ENCODE measurements at places on chromosomes 16 and 17.

DNA sequence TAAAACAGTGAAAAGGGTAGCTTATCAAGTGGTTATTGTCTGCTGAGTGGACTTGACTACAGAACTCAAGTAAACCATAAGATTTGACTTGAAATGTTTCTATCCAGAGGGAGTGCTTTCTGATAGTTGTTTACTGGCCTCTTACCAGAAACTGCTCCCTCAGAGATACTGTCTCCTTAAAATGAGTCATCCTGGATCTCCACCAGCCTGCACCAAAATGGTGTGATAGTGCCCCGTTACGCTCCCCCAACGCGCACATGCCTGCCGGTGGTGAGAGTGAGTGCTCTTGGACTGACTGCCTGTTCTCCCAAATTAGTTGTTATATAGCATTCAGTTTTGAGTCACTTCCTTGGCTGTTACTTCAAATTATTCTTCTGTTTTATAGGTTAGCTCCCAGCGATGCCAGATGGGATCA lies 22.9 kb downstream of the PRCD start:
- no peak for DNase-seq

- DNase-seq = no peak
Observed at GRCh38 chr16:51072591-51072990, 78.5 kb downstream of the SALL1 start.

GRCh38 chr16:787978-788398 lies at the start of gene RPUSD1:
Gene RPUSD1, minus strand, starts transcription at chr16:788381. Its CDS starts 644 bp downstream, at chr16:787737.
- peak; percentile 23 for DNase-seq

- DNase-seq = no peak
Observed at GRCh38 chr16:68436581-68436980, 11.7 kb downstream of the SMPD3 start.

DNA sequence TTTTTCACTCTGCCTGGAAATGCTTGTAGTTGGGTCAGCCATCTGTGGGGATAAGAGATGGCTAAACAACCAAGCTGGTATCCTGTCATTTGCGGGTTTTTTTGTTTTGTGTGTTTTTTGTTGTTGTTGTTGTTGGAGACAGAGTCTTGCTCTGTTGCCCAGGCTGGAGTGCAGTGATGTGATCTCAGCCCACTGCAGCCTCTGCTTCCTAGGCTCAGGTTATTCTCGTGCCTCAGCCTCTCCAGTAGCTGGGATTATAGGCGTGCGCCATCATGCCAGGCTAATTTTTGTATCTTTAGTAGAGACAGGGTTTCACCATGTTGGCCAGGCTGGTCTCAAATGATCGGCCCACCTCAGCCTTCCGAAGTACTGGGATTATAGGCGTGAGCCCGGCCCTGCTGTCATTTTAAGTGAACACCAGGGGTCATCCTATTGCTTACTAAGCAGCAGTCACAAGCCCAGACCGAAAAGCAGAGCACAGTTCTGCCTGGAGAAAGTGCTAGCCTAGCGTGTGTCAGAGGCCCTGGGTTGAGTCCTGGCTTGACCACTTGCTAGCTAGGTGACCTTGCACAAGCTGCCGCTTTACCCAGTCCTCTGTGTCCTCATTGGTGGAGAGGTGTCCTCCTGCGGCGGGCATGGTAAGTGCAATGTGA lies 4.6 kb downstream of the SMCR8 start:
- DNase-seq = no peak

GRCh38 chr17:6753006-6753445 lies 2.8 kb upstream of the XAF1 start:
- DNase-seq = peak; percentile 93

- DNase-seq = no peak
Observed at GRCh38 chr17:57938061-57938502, 17.1 kb downstream of the CUEDC1 start.

DNA sequence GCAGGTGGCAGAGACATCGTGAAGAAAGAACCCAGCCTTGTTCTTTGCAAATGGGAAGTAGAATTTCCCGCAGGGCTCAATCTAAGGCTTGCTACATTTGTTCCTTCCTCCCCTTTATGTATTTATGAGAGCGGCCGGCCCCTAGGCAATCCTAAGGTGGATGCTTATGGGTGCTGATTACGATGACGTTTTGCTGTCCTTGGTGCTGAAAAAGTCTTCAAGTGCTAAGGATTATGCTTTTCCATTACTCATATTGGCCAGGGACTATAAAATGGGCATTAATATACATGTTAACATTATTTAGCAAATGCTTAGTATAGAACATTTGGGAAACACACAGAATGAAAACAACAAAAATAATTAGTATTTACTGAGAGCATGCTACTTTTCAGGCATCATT lies 313.3 kb upstream of the XYLT1 start:
- DNase-seq = no peak

- DNase-seq = no peak
Observed at GRCh38 chr17:48627623-48628521, 1.7 kb upstream of the HOXB9 start.

DNA sequence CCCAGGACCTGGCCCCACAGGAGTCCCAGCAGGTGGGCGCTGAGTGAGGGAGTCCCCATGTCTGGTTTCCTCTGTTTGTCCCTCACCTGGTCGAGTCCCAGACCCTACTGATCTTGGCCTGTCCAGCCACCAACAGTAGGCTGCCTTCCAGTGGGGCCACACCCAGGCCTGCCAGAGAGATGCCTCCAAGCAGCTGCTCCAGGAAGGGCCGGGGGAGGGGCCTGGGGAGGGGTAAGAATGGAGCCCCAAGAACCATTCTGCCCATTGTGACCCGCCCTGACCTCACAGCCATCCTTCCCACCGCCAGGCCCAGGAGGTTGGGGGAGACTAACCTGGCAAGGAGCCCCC lies 736 bp downstream of the SPATA20 start:
- no peak for DNase-seq

- no peak for DNase-seq
Observed at GRCh38 chr17:4987767-4988567, 492 bp upstream of the CAMTA2 start.

- DNase-seq = no peak
Observed at GRCh38 chr17:73684183-73684582, 39.9 kb upstream of the SDK2 start.

- no peak for DNase-seq
Observed at GRCh38 chr16:17567455-17567854, 96.7 kb upstream of the XYLT1 start.

DNA sequence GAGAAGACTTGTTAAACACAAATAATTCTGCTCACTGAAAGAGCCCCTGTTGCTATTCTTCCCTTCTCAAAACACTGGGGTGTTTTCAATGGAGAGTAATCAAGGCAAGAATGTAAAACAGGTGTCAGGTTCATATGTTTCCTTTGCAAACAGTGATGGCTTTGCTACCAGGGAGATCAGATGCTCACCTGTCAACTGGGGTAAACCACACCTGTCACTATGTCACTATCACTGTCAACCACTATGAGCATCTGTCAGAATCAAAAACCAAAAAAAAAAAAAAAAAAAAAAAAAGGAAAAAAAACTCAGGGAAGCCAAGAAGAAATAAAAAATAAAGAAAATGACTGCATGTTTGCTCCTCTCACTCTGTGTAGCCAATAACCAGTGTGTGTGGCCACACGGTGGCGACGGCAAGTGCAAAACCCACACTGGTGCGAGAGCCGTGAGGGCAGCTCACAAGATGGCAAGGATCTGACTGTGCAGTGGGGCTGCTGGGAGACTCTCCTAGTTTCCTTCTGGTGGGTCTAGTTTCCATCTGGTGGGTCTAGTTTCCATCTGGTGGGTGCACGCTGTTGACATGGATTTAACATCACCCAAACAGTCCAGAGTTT lies 22.7 kb downstream of the USP22 start:
- DNase-seq = no peak

- no peak for DNase-seq
Observed at GRCh38 chr17:68197091-68197996, 50.5 kb upstream of the AMZ2 start.

GRCh38 chr16:83912519-83913244 lies 13.8 kb downstream of the MLYCD start:
- DNase-seq = no peak

DNA sequence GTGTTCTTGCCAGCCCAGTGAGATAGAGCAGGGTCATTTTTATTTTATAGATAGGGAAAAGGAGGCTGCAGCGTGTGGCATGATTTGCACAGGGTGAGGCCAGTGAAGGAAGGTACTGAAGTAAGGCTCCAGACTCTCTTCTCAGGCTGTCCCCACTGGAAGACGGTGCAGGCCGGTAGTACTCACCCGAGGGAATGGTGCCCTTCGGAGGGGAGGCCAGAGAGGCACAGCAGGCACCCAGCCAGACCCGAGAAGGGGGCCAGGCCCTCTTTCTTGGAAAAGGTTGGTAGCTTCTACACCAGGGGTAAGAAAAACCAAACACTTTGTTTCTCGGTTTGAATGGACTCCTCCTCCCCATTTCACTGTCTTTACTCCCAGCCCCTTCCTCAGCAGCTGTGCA lies 288 bp downstream of the ANKRD40CL start:
- DNase-seq = no peak

GRCh38 chr17:953767-954166 lies 25.8 kb downstream of the NXN start:
- DNase-seq = no peak

All from kidney capillary endothelial cell (primary cell).